Liver (tissue), 10 donors: ENCODE measurements at places on chromosomes 11 and 22. TPM values are rescaled to one million over a fixed set of nuclear protein-coding genes. Genes with fewer than 3 reads are reported as not detected.

Gene LMO2
- 5.9 TPM for total RNA-seq

Gene SHANK3
- 5.1 TPM for total RNA-seq

- no peak overlapping the region for H3K27ac ChIP-seq
- no peaks in the 10 kb centered on the region for H3K36me3 ChIP-seq
- H3K4me3 ChIP-seq, result no peak overlapping the region
- DNase-seq, result no peak
Observed at GRCh38 chr11:36532941-36533601, 23.0 kb upstream of the TRAF6 start.

- no peaks in the 10 kb centered on the region for H3K27me3 ChIP-seq
- DNase-seq, result no peak
- H3K36me3 ChIP-seq, result no peaks in the 10 kb centered on the region
- H3K4me3 ChIP-seq, result peak overlapping the region; percentile 89
- peak overlapping the region; percentile 75 for H3K27ac ChIP-seq
Observed at GRCh38 chr22:50343541-50343935, 411 bp downstream of the PPP6R2 start.

- no peaks in the 10 kb centered on the region for H3K4me1 ChIP-seq
- DNase-seq, result no peak
- no peak overlapping the region for H3K4me3 ChIP-seq
- H3K27me3 ChIP-seq, result no peaks in the 10 kb centered on the region
- H3K27ac ChIP-seq, result no peak overlapping the region
- H3K36me3 ChIP-seq, result no peaks in the 10 kb centered on the region
Observed at GRCh38 chr11:58086528-58086927, 38.8 kb downstream of the OR9I1 start.
